ENCODE measurements at places on chromosomes 7 and 10.

- no peak for DNase-seq
Measured at GRCh38 chr10:30804478-30805055, 175.0 kb upstream of the LYZL2 start.

- DNase-seq = no peak
Measured at GRCh38 chr10:100146875-100147650, 38.8 kb downstream of the ERLIN1 start.

DNA sequence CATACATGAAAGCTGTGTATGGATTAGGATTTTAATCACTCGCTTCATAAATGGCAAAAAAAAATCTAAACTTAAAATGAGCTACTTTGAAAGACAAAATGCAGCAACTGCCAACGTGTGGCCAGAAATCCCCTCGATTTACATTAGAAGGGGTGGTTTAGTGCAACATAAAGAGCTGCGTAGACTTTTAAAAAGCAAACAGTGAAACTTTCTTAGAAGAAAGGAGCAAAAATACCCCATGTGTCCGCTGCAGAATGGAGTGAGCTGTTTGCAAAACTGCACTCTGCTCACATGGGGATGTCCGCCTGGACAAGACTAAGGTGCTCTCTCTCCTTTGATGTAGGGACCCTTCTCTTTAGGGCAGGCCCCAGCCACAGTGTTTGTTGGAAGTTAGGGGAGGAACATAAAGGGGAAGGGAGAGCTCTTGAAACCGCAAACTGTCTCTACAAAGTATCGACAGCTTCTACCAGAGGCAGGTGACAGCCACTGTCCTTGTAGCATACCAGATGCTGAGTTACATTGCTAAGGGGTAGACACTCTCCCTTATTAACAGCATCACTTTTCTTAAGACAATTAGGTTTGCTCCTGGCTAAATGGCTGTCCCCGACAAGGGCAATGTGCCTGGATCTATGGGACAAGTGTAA lies 528.1 kb downstream of the KCNMA1 start:
- no peak for DNase-seq

GRCh38 chr10:99329304-99329553 lies at the start of gene CNNM1:
CNNM1 (plus strand) TSS chr10:99329356; CDS start chr10:99329388, 32 bp downstream.
- peak; percentile 65 for DNase-seq

- no peak for DNase-seq
Measured at GRCh38 chr10:3435671-3436070, 263.1 kb upstream of the PITRM1 start.

DNA sequence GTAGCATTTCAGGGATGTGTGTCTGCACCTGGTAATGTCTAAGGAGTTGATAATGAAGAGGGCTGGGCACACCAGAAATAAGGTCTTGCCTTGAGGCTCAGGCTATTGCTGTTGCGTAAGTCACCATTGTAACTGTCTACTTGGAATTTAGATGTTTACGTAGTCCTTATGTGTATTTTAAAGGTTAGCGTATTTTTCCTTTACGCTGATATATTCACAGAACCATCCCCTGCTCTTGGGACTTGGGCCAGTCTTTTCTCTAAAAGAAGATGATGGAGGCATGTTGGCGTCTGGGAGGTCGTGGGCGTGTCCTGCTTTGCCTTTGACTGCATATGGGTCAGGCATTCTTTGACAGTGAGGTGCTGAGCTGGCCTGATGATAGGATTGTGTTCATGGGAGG lies 14.7 kb downstream of the WDR37 start:
- no peak for DNase-seq

DNA sequence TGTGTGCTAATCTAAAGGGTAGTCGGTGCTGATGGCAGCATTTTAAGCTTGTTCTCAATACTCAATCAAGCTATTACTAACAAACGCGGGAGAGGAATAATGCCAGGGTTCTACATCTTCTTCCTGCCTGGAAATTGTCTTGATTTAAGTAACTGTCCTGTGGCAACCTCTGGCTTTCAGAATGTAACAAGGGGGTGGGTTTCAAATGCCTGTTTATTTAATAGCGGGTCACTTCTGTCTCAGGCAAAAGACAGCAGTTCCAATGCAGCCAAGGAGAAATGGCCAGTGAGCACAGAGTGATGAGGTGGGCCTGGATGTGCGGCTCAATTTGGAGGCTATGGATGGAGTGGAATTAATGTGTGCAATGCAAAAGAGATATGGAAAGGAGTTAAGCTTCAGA lies 692.4 kb downstream of the KCNMA1 start:
- DNase-seq = no peak

GRCh38 chr10:131790021-131790420 lies 110.8 kb upstream of the PPP2R2D start:
- DNase-seq = no peak

GRCh38 chr10:123912871-123913270 lies 21.3 kb upstream of the CPXM2 start:
- DNase-seq = no peak

- DNase-seq = no peak
Measured at GRCh38 chr10:112811741-112812551, 138.1 kb upstream of the TCF7L2 start.

DNA sequence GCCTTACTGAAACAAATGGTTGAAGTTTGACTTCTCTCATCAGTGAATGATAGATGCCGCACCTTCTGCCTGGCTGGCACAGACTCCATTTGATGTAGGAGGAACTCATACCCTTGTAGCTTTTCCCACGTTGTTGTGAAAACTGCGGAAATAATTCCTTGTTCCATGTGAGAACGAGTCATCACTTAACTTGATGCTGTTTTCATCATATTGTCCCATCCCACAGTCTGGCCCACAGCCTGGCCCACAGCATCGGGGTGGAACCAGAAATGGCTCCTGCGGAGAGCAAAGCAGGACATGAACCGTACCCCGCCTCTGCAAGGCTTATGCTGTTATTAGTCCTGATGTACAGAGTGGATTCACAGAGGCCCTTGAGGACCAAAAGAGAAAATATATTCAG lies 587.0 kb downstream of the SDK1 start:
- no peak for DNase-seq

GRCh38 chr7:40922316-40922670 lies 780.6 kb downstream of the INHBA start:
- DNase-seq = no peak

GRCh38 chr7:91892821-91893340 lies 12.4 kb upstream of the MTERF1 start:
- no peak for DNase-seq

- DNase-seq = no peak
Measured at GRCh38 chr10:11715815-11716494, 26.2 kb upstream of the ECHDC3 start.

DNA sequence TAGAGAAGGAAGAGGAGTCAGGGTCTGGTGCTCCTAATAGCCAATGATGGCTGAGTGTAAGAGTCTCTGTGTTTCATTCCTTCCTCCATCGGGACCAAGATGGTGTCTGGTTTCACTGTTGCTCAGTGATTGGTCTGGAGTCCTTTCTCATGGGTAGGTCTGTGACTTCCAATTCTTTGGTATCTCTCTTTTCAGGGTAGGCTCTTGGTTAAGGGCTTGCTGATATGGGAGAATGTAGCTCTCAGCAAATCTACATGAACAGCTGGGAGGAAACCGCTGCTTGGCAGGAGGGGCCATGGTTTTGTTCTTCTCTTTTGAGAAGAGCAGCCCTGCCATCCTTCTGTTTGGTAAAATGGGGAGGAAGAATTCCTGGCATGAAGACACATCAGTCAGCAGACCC lies 209.1 kb upstream of the PODXL start:
- DNase-seq = no peak

- no peak for DNase-seq
Measured at GRCh38 chr10:52479567-52479966, 165.5 kb downstream of the DKK1 start.

- DNase-seq = peak; percentile 6
Measured at GRCh38 chr10:10294881-10295529, 722.7 kb upstream of the CELF2 start.

- DNase-seq = no peak
Measured at GRCh38 chr7:12322284-12322902, 81.3 kb downstream of the VWDE start.

GRCh38 chr7:159095979-159096411 lies 48.7 kb downstream of the VIPR2 start:
- DNase-seq = no peak

- no peak for DNase-seq
Measured at GRCh38 chr7:12269100-12269895, 58.2 kb downstream of the TMEM106B start.

DNA sequence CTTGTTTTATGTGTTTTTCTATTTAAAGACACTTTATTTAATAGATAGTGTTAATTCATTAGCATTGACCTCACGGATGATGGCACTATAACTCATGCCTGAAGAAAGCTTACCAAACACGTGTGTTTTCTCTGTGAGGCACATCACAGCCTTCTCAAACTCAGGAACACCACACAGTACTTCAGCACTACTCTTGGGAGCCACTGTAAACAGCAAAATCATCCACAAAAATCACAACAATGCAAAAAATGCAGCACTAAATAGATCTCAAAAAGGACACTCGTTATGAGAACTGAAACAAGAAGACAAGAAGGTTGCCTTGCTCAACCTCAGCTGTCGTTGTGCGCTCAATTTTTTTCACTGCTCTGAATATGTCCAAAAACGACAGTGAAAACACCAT lies 12.0 kb upstream of the PARP12 start:
- DNase-seq = no peak

- no peak for DNase-seq
Measured at GRCh38 chr10:74855027-74855426, 28.6 kb downstream of the KAT6B start.

DNA sequence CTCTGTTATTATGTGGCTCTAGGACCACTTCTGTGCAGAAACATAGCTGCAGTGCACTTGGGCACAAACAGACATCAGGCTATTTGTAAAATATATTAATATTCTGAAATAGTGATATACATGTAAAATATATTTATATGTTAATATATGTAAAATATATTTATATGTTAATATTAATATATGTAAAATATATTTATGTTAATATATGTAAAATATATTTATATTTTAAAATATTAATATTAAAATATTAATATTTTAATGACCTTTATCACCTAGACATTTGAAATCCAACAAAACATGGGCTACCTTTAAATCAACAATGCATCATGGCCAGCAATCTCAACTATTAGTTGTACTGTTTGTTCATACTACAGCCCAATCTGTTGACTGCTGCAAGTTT lies 347.2 kb downstream of the CALN1 start:
- no peak for DNase-seq

GRCh38 chr7:16758631-16759611 lies 5.4 kb downstream of the TSPAN13 start:
- no peak for DNase-seq

GRCh38 chr7:45363669-45364068 lies 206.1 kb downstream of the RAMP3 start:
- no peak for DNase-seq

- no peak for DNase-seq
Measured at GRCh38 chr10:4013651-4014121, 228.7 kb upstream of the KLF6 start.

GRCh38 chr7:11516328-11516727 lies 315.7 kb downstream of the THSD7A start:
- no peak for DNase-seq

GRCh38 chr10:90347239-90347638 lies 510.6 kb downstream of the HTR7 start:
- no peak for DNase-seq

GRCh38 chr10:3022027-3022426 lies 45.3 kb upstream of the PFKP start:
- DNase-seq = no peak

DNA sequence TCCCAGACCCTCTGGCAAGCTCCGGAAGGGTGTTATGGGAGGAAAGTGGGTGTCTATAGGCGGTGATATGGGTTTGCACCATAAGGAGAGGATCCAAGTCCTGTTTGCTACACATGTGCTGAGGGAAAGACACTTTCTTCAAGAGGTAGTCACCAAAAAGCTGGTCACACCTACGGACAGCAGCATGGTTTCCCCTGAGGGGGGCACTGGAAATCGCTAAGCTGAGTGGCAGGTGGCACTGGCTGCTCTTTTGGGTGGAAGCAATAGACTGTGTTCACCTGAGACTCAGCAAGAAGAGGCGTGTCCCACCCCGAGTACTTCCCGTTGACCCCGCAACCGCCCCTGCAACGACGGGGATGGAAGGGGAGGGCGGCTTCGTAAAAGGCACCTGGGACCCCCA lies 1.8 kb upstream of the FOXI2 start:
- no peak for DNase-seq

- no peak for DNase-seq
Measured at GRCh38 chr7:103867874-103868273, 121.6 kb downstream of the RELN start.

GRCh38 chr7:55483046-55483445 lies 89.3 kb downstream of the VOPP1 start:
- DNase-seq = no peak

DNA sequence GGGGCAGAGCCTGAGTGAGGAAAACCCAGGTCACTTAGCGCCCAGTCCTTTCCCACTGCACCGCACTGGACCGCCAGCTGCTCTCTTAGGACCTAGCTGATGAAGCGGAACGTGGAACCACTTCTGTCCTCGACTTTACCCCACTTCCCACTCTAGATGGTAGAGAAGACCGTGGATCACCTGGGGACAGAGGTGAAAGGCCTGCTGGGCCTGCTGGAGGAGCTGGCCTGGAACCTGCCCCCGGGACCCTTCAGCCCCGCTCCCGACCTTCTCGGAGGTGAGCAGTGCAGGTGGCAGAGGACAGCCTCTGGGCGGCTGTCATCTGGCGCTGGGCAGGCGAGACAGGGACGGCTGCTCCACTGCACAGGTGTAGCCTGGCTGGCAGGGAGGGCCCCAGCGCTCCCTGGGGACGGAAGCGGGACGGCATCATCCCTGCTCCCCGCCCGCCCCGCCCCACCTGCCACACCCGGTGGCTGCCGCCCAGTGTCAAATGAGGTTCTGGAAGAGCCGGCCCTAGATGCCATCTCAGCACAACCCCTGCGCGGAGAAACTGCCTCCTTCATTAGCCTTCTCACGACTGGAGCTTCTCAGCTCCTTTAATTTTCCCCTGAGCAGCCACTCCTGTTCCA lies 11.7 kb downstream of the PLAC9 start:
- no peak for DNase-seq

Data from nephron progenitor cell (in vitro differentiated cells).